Right atrium auricular region (tissue), 2 donors: ENCODE measurements at places on chromosomes 7 and 10. TPM values are rescaled to one million over a fixed set of nuclear protein-coding genes. Genes with fewer than 3 reads are reported as not detected.

GRCh38 chr7:133753513-133753912, 373.6 kb upstream of the LRGUK start:
- no peaks in the 10 kb centered on the region for H3K27me3 ChIP-seq
- no peaks in the 10 kb centered on the region for H3K4me1 ChIP-seq
- no peak for DNase-seq
- no peaks in the 10 kb centered on the region for H3K36me3 ChIP-seq

DNA sequence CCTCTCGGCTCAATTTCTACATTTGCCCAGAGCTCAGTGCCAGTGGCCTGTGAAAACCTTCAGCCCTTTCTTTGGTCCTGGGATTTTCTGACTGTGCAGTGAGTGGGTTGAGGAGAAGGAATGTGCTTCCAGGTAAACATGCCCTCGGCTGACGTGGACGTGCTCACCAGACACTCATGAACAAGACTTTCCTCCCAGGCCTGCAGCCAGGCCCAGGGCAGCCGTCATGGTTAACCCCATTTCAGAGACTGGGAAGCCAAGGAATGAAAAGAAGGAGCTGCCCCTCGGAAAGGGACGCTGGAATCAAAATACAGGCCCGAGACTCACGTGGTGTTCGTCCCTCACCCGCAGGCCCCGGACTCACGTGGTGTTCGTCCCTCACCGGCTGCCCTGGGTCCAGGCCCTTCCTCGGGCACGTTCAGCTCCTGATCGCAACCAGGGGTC, 8.8 kb upstream of the CALML5 start:
- no peaks in the 10 kb centered on the region for H3K4me1 ChIP-seq
- H3K27me3 ChIP-seq, result no peaks in the 10 kb centered on the region
- no peaks in the 10 kb centered on the region for H3K36me3 ChIP-seq
- no peak overlapping the region for H3K27ac ChIP-seq
- H3K4me3 ChIP-seq, result no peak overlapping the region

- peaks cover 32% of the 10 kb centered on the region for H3K27me3 ChIP-seq
- no peak overlapping the region for H3K4me3 ChIP-seq
- no peaks in the 10 kb centered on the region for H3K36me3 ChIP-seq
- no peak overlapping the region for H3K27ac ChIP-seq
These were observed 862 bp upstream of the SHH start for GRCh38 chr7:155813125-155813524.

DNA sequence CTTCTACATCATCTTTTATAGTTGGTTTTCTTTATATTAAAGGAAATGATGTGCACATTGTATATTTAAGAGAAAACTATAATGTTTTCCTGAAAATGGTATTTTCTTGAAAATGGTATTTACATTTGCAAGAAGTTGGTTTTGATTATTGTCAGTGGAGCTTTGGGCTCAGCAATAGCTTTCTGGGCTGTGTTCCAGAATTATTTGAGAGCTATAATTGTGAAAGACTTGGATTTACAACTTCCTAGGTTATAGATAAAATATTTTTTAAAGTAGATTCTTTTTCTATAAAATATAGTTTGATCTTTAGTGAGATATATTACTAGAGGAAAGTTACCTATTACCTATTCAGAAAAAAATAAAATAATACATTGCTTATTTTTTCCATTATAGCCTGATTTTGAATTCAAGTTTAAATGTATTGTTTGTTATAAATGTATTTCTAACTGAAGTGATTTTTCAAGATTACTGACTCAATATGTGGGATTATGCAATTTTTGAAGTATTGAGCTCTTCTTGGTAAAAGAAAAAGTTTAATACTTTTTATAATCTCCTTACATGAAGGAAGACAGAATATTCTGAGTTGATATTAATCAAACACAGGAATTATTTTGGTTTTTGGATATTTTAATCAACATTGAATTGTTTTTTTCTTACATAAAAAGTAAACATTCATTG, 20.2 kb downstream of the GNAI1 start:
- no peaks in the 10 kb centered on the region for H3K36me3 ChIP-seq
- DNase-seq, result no peak
- no peaks in the 10 kb centered on the region for H3K4me1 ChIP-seq

GRCh38 chr7:90238583-90238982, 6.4 kb upstream of the CFAP69 start:
- H3K36me3 ChIP-seq, result no peaks in the 10 kb centered on the region
- no peak for DNase-seq
- no peaks in the 10 kb centered on the region for H3K27me3 ChIP-seq

- no peak overlapping the region for H3K27ac ChIP-seq
- no peak for DNase-seq
- H3K27me3 ChIP-seq, result no peaks in the 10 kb centered on the region
- no peak overlapping the region for H3K4me3 ChIP-seq
These were observed 295.5 kb upstream of the CDC14C start for GRCh38 chr7:48628793-48629349.

The TRRAP gene
- 23.4 TPM for total RNA-seq

- H3K27me3 ChIP-seq, result no peaks in the 10 kb centered on the region
- H3K27ac ChIP-seq, result no peak overlapping the region
- H3K4me3 ChIP-seq, result no peak overlapping the region
- no peaks in the 10 kb centered on the region for H3K36me3 ChIP-seq
- no peaks in the 10 kb centered on the region for H3K4me1 ChIP-seq
- no peak for DNase-seq
These were observed 92.7 kb upstream of the GPR141 start for GRCh38 chr7:37590824-37591223.

The SPDYE6 gene
- not detected for total RNA-seq

- H3K27ac ChIP-seq, result peak overlapping the region; percentile 98
- H3K27me3 ChIP-seq, result no peaks in the 10 kb centered on the region
- no peaks in the 10 kb centered on the region for H3K36me3 ChIP-seq
- no peaks in the 10 kb centered on the region for H3K4me1 ChIP-seq
- H3K4me3 ChIP-seq, result no peak overlapping the region
These were observed 23.9 kb downstream of the SCD start for GRCh38 chr10:100370714-100371481.

The MEPCE gene
- 21.9 TPM for total RNA-seq

- H3K27ac ChIP-seq, result peak overlapping the region; percentile 90
- no peaks in the 10 kb centered on the region for H3K27me3 ChIP-seq
- no peaks in the 10 kb centered on the region for H3K36me3 ChIP-seq
These were observed 285.1 kb downstream of the ZEB1 start for GRCh38 chr10:31604096-31604495.

The IFIT5 gene
- total RNA-seq, result 11.1 TPM

GRCh38 chr10:6877722-6878392, 297.8 kb upstream of the PRKCQ start:
- H3K36me3 ChIP-seq, result no peaks in the 10 kb centered on the region
- DNase-seq, result no peak
- H3K27ac ChIP-seq, result no peak overlapping the region
- H3K4me3 ChIP-seq, result no peak overlapping the region
- no peaks in the 10 kb centered on the region for H3K27me3 ChIP-seq
- H3K4me1 ChIP-seq, result no peaks in the 10 kb centered on the region

DNA sequence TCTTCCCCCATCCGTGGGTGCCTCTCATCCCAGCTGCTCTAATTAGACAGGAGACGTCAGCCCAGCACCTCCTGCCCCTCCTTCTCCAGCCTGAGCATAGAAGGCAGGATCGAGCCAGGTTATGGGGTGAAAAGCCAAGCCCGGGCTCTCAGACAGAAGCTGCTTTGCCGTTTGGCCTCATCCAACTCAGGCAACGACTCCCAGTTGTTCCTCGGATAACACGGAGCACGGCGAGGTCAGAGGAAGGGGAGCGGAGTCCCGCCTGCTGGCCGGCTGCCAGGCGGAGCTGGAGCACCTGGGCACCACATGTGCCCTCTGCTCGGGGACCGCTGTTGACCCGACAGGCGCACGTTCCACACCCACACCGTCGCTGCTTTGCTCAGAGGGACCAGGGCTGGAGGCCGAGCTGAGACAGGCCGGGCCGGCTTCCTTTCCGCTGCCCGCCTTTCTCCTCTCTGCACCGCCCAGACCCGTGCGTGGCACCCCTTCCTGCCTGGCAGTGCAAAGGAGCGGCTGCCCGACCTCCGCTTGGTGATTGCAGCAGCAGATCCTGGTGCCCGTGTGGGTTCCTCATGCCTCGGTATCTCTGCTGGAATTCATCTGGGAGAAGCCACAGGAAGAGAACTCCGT, 21.6 kb upstream of the UNCX start:
- no peak overlapping the region for H3K27ac ChIP-seq
- H3K4me1 ChIP-seq, result peaks cover 12% of the 10 kb centered on the region
- H3K36me3 ChIP-seq, result no peaks in the 10 kb centered on the region
- no peak overlapping the region for H3K4me3 ChIP-seq

- no peaks in the 10 kb centered on the region for H3K27me3 ChIP-seq
- no peak overlapping the region for H3K4me3 ChIP-seq
- no peaks in the 10 kb centered on the region for H3K36me3 ChIP-seq
These were observed 36.5 kb downstream of the MALSU1 start for GRCh38 chr7:23335621-23336020.

The BICC1 gene
- 15.7 TPM for total RNA-seq

GRCh38 chr7:122394512-122394911, 90.0 kb upstream of the FEZF1 start:
- DNase-seq, result no peak
- H3K4me3 ChIP-seq, result no peak overlapping the region
- no peak overlapping the region for H3K27ac ChIP-seq
- peaks cover 9% of the 10 kb centered on the region for H3K36me3 ChIP-seq
- H3K4me1 ChIP-seq, result no peaks in the 10 kb centered on the region
- H3K27me3 ChIP-seq, result no peaks in the 10 kb centered on the region

The NEUROG3 gene
- not detected for total RNA-seq

The CASTOR2 gene
- total RNA-seq, result 65.0 TPM

DNA sequence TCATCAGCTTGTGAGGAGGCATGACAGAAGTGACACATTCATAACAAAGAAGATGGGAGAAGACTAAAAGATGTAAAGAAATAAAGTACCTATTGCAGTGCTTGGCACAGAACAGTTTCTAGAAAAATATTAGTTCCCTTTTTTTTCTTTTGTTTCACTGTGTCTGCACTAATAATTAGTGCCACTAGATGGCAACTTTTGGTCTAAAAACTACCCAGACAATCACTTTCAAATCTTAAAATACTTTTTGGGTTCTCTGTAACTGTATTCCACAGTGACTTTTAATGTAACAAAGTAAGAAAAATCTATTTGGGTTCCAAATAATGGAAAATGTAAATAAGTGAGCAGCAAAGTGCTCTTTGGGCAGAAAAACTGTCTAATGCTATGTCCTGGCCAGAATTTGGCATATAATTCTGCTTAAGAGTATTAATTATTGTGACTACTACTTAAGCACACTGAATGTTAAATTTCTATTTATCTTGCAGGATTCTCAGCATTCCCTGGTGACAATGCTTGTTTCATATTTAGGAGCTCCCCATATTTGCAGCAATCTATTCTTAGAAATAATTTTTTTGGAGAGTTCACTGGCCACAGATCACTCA, 134.8 kb upstream of the KIF5B start:
- H3K4me3 ChIP-seq, result no peak overlapping the region
- H3K36me3 ChIP-seq, result no peaks in the 10 kb centered on the region
- no peak overlapping the region for H3K27ac ChIP-seq
- H3K4me1 ChIP-seq, result no peaks in the 10 kb centered on the region

- H3K36me3 ChIP-seq, result no peaks in the 10 kb centered on the region
- no peak for DNase-seq
- H3K27ac ChIP-seq, result no peak overlapping the region
- no peaks in the 10 kb centered on the region for H3K4me1 ChIP-seq
- no peak overlapping the region for H3K4me3 ChIP-seq
- no peaks in the 10 kb centered on the region for H3K27me3 ChIP-seq
These were observed 352.0 kb downstream of the PCLO start for GRCh38 chr7:82810558-82811259.

- no peak overlapping the region for H3K27ac ChIP-seq
- peaks cover 9% of the 10 kb centered on the region for H3K4me1 ChIP-seq
- no peaks in the 10 kb centered on the region for H3K27me3 ChIP-seq
- no peaks in the 10 kb centered on the region for H3K36me3 ChIP-seq
- no peak for DNase-seq
These were observed 148.6 kb downstream of the NEBL start for GRCh38 chr10:20748551-20748950.

DNA sequence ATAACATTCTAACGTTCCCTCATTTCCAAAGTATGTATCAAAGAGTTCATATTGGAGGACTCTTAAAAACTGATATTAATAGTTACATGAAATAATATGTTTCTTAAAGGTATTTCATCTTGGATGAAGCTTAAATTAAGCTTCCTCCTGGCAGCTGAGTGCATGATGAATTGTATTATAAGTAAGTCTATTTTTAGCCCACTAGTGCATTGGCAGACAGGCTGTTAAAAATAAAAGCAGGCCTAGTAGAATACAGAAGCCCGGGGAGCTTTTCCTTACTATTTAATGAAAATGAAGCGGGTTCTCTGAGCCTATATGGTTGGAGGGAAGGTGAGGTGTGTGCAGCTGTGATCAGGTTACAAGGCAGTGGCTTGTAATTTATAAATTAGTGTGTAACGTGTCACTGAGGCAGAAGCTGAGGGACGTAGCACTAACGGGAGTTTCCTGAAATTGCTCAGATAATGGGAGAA, 130.7 kb upstream of the KMT2E start:
- H3K4me3 ChIP-seq, result no peak overlapping the region
- no peak for DNase-seq
- no peaks in the 10 kb centered on the region for H3K36me3 ChIP-seq
- H3K4me1 ChIP-seq, result peaks cover 16% of the 10 kb centered on the region

- no peaks in the 10 kb centered on the region for H3K36me3 ChIP-seq
- no peaks in the 10 kb centered on the region for H3K4me1 ChIP-seq
- no peak overlapping the region for H3K4me3 ChIP-seq
- no peak for DNase-seq
- no peak overlapping the region for H3K27ac ChIP-seq
These were observed 22.6 kb downstream of the CPXM2 start for GRCh38 chr10:123869020-123869414.

- no peak overlapping the region for H3K27ac ChIP-seq
- no peaks in the 10 kb centered on the region for H3K36me3 ChIP-seq
- DNase-seq, result no peak
- no peak overlapping the region for H3K4me3 ChIP-seq
- no peaks in the 10 kb centered on the region for H3K27me3 ChIP-seq
These were observed 11.1 kb downstream of the DPY19L1 start for GRCh38 chr7:35026150-35026549.

- no peak overlapping the region for H3K4me3 ChIP-seq
- H3K27me3 ChIP-seq, result no peaks in the 10 kb centered on the region
- peak overlapping the region; percentile 91 for H3K27ac ChIP-seq
- peaks cover 26% of the 10 kb centered on the region for H3K4me1 ChIP-seq
These were observed 235.7 kb upstream of the CCDC6 start for GRCh38 chr10:60141896-60142559.

DNA sequence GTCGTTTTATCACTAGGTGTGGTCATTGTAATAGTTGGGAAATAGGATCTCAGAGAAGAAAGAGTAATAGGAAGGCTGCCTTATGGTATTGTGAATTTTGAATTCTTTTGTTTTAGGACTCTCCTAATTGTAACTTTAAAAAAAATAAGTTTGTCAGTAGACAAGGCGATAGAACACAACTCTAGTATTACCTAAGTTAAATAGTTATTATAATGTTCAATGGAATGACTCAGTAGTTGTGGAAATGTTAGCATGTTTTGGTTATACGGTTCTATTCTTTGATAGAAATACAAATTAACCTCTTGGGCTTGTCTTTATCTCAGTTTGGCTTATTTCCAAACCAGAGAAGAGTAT, 1.4 kb downstream of the DNAH11 start:
- H3K36me3 ChIP-seq, result no peaks in the 10 kb centered on the region
- no peak overlapping the region for H3K27ac ChIP-seq
- DNase-seq, result no peak
- H3K4me3 ChIP-seq, result no peak overlapping the region

GRCh38 chr10:113933894-113934532, 79.6 kb downstream of the NHLRC2 start:
- no peaks in the 10 kb centered on the region for H3K36me3 ChIP-seq
- no peaks in the 10 kb centered on the region for H3K27me3 ChIP-seq
- H3K27ac ChIP-seq, result no peak overlapping the region
- H3K4me3 ChIP-seq, result no peak overlapping the region
- no peak for DNase-seq

GRCh38 chr10:77111611-77112550, 525.7 kb downstream of the KCNMA1 start:
- H3K27me3 ChIP-seq, result no peaks in the 10 kb centered on the region
- no peaks in the 10 kb centered on the region for H3K4me1 ChIP-seq
- no peak overlapping the region for H3K27ac ChIP-seq
- H3K4me3 ChIP-seq, result no peak overlapping the region
